ENCODE measurements at places on chromosomes 11 and 22.
A peak's percentile ranks its signal among the peaks of the same experiment; 100 is the strongest.

- peak; percentile 61 for DNase-seq
Measured at GRCh38 chr11:75635066-75635862, 33.6 kb downstream of the MAP6 start.

- DNase-seq: no peak
Measured at GRCh38 chr11:65712633-65713076, 603 bp downstream of the KAT5 start.

GRCh38 chr11:63745304-63746170 lies 23.0 kb downstream of the ZFTA start:
- DNase-seq: no peak

DNA sequence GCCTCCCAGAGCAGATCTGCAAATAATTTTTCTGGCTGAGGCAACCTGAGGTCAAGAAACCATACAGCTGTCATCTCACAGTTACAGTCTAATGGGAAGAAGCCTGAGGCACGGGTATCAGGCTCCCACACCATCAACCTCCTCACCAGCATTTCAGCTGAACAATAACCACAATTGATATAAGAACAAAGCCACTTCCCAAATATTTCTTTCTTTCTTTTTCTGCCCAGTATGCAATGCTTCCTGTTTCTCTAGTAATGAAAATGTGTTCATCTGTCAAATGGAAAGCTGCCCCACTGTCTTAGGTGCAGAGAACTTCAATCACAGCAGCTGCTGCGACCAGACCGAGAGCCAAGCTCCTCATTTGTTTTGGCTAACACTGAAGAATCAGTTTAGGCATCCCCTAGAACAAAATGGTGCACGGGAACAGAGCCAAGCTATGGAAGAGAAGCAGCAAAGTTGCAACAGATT lies 108.4 kb downstream of the BLID start:
- peak; percentile 53 for DNase-seq

- peak; percentile 56 for DNase-seq
Measured at GRCh38 chr11:15148169-15148568, 33.4 kb downstream of the INSC start.

DNA sequence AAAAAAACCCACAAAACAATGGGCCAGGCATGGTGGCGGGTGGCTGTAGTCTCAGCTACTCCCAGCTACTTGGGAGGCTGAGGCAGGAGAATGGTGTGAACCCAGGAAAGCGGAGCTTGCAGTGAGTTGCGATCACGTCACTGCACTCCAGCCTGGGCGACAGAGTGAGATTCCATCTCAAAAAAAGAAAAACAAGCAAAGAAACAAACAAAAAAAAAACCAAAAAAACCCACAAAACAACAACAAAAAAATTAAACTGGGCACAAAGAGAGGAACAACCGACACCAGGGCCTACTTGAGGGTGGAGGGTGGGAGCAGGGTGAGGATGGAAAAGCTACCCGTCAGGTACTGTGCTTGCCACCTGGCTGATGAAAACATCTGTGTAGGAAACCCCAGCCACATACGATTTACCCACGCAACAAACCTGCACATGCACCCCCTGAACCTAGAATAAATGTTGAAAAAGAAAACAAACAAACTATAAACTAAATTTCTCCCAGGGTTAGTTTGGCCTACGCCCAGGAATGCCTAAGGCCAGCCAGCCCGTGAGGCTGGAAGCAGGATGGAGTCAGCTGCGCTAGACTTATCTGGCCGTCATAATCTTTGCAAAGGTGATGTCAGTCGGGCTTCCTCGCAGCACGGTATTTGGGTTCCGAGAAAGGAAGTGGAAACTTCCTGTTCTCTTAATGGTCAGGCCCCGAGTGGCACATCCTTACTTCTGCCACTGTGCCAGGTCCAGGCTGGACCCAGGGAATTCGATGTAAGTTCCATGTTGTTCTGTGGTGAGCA lies 21.9 kb upstream of the CYB5R3 start:
- DNase-seq: no peak

DNA sequence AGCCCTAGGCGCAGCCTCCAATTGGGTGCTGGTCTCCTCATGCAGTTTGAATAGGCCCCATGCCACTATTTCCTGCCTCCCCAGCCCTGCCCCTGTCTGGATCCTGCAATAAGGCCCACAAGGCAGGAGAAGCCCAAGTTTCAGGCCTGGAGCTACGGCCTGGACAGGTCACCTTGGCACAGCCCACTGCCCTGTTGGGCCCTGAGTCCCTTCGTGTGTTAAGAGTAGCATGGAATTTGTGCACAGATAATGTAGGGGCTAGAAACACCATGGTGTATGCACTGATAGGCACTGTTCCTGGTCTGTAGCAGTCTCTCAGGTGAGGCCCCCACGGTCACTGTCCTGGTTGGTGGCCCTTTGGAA lies 20.1 kb downstream of the CDC45 start:
- DNase-seq: no peak

- no peak for DNase-seq
Measured at GRCh38 chr22:46156031-46156430, 5.7 kb downstream of the PPARA start.

GRCh38 chr22:43205748-43206508 lies 19.0 kb upstream of the TTLL12 start:
- DNase-seq: no peak

DNA sequence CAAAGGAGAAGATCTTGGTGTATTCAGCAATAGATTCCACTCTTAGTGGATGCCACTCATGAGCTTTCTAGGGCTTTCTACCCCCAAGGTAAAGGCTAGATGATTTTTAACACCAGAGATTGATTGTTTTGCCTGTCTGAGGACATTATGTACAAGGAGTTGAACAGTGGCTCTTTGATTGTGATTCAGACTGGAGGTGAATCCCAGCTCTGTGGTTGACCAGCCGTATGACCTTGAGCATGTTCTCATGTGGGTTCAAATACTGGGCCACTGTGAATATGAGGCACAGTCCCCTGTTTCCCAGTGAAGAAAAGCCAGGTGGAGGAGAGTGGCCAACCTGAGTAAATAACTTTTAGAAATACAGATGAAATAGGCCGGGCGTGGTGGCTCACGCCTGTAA lies 24.0 kb upstream of the PARVB start:
- no peak for DNase-seq

- DNase-seq: no peak
Measured at GRCh38 chr11:11268119-11268518, 84.9 kb downstream of the CSNK2A3 start.

- no peak for DNase-seq
Measured at GRCh38 chr11:6746086-6746618, 25.6 kb downstream of the OR2AG2 start.

GRCh38 chr11:11735586-11735985 lies 106.2 kb upstream of the USP47 start:
- no peak for DNase-seq

DNA sequence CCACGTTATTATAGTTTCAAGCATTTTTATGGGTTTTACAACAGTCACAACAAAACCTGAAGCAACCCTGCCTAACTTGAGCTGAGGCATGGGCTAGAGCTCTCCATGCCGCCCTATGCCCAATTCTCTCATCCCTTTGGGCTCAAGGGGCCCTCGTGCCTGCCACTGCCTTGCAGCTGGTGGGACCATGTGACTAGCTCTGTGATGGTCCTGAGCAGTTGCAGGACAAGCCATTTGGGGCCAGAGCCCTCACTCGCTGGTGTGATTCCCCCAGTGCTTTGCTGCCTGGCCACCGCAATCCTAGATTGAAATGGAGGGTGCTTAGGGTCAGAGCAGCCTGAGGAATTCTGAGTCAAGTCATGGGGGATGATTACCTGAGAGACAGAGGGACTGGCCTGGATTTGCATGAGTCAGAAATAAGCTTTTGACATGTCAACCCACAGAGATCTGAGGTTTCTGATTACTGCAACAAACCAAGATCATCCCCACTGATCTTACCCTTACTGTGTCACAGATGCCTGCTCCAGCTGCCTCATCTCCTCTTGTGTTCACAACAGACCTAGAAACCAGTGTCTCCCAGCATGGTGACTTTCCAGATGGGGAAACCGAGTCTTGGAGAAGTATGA lies 323.7 kb downstream of the BRD1 start:
- no peak for DNase-seq

DNA sequence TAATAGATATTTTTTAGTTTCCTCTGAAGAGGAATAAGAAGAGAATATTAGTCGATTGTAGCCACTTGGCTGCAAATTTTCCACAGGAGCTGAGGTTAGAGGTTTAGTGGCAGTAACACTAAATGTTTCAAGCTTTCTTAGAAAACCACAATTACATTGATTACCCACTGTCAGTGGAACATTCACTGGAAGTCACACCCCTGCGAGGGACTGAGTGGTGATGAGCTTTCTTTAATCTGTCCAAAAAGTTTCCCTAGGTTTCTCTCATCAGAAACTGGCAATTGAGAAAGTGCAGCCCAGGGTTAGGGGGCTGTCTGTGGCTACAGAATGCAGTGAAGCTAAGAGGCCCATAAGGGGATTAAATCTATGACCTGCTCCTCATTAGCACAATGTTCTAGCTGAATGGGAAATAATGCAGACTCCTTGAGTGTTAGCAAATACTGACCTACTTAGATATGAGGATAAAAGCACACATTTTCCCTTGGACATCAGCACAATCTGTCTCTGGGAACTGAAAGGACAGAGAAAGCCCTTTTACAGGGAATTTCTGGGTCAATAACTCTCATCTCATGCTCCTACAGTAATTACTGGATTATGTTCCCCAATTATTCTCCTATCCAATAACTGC lies 189.5 kb downstream of the FAM76B start:
- no peak for DNase-seq

- DNase-seq: no peak
Measured at GRCh38 chr22:23915290-23915689, 21.1 kb downstream of the MIF start.

Data from AG10803 (cell line).